Activated T-helper 1 cell treated with Interleukin-2 at 50 U/mL for 16 hours (primary cell): ENCODE measurements at places on chromosomes 16 and 17.
A peak's percentile ranks its signal among the peaks of the same experiment; 100 is the strongest.

DNA sequence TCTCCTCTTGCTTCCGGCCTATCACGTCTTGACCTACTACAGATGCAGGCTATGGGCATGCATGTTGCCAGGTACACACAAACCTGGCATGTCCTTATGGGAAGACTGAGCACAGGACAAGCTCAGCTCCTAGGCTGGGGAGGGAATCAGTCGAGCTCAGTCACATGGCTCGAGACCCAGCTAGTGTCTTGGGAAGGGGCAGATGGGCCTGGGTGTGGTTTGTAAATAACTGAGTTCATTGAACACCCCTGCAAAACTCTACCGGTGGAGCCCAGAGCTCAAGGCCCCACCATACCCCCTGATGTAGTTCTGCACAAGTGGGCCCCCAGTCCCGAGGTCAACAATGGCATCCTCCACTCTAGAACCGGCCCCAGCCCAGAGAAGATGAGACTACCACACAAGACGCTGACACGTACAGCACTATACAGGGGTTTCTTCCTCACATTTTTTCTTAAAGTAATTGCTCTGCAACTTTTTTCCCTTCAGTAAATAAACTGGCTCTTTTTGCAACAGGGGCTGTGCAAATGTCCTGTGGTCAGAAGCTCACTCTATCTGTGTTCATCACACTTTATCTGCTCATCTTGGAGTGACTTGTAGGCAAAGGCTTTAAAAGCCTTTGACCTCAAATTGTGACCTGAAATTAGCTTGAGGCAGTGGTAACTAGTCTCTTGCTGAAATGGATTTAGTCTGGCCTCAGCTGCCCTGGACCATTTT lies 22.9 kb downstream of the ZNHIT3 start:
- no peak for DNase-seq

DNA sequence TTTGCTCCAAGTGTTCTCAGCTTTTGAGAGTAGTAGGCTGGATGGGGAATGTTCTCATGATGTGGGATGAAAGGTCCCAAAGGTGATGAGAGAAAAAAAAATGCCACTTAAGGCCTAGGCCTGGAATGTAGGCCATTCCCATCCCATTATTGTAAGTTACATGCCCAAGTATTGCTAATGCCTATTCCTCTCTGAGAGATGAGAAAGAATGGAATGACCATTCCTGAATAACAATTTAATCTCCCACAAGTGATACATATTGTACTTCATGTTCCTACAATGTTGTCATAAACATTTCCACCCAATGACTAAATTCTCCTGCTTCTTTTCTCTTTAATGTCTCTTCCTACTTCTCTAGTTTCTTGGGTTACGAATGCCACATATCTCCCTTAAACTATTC lies 102.8 kb upstream of the KCNJ16 start:
- no peak for DNase-seq

GRCh38 chr16:25258861-25259179 lies 1.2 kb upstream of the ZKSCAN2 start:
- DNase-seq: no peak

DNA sequence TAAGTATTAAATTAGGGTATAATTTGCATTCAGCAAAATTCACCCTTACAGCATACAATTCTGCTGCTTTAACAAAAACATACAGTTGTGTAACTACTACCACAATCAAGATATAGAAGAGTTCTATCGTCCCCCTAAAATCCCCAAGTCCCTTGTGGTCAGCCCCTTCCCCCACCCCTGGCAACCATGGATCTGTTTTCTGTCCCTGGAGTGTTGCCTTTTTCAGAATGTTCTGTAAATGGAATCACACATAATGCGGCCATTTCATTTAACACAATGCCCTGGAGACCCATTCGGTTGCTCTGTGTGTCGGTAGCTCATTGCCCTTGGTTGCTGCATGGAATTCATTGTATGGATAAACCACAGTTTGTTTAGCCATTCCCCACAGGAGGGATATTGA lies 190.2 kb downstream of the IRX5 start:
- DNase-seq: no peak

DNA sequence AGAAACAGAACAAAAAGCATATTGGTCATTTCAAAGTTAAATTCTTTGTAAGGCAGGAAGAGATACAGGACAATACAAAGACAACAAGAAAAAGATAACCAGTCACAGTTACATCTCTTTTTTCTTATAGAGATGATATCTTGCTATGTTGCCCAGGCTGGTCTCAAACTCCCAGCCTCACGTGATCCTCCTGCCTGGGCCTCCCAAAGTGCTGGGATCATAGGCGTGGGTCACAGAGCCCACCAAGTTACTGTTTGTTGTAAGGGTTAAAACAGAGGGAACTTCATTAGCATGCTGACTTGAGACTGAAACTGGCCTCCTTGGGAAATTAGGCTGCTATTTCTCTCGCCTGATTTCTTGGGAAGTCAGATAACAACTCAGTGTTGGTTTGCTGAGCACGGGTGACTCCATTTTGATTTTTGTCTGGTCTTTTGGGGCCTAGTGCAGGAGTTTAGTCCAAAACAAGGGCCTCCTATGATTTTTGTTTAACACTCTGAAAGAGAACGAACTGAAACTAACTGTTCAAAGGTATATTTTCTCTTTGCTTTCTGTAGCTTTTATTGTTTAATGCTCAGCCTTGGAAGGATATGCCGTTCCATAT lies 31.5 kb upstream of the SEC14L1 start:
- DNase-seq: no peak

GRCh38 chr16:82236875-82237274 lies 66.9 kb upstream of the MPHOSPH6 start:
- no peak for DNase-seq

DNA sequence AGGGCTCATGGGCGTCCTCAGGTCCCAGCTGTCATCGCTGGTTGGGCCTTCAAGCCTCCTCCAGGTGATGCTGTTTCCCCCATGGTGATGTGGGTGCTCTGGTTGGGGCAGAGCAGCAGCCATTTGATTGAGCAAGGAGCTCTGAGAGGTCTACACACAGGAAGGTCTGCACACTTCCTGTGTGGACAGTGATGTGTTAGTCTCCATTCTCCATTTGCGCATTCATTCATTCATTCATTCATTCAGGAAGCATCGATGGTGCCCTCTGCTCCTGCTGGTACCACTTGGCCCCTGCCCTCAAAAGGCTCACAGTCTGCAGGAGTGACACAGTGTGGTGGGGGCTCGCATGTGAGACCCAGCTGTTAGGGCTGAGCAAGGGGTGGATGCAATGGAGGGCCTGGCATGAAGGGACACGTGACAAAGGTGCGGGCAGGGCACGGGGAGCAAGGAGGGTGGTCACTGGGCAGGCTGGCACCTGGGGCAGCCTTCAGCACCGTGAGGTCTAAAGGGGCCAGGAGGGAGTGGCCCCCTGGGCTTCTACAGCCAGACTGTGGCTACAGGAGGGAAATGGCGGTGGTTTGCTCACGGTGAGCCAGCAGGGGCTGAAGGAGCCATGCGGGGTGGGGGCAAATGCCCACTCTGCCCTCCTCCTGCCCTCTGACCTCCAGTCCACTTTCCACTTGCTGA lies 1.5 kb downstream of the ADGRG3 start:
- no peak for DNase-seq

GRCh38 chr16:78390092-78390491 lies 290.6 kb downstream of the WWOX start:
- DNase-seq: no peak

GRCh38 chr17:48754500-48755261 lies 26.1 kb upstream of the HOXB13 start:
- no peak for DNase-seq

- peak; percentile 15 for DNase-seq
These were observed 4.5 kb downstream of the TMEM100 start for GRCh38 chr17:55717898-55718735.
